LHCN-M2 (cell line): ENCODE measurements at places on chromosomes 16 and 17. TPM values are rescaled to one million over a fixed set of nuclear protein-coding genes. Genes with fewer than 3 reads are reported as not detected.

Gene ATP1B2
- total RNA-seq, result not detected in 2 replicates

Gene ZFP3
- total RNA-seq, result 0.06 and 0.17 TPM in 2 replicates

Gene IGF2BP1
- 5.6 and 6.4 TPM in 2 replicates for total RNA-seq

Gene KRTAP2-2
- total RNA-seq, result not detected in 2 replicates

Gene TP53TG3
- total RNA-seq, result 1.1 TPM in 1 of 2 replicates, not detected in the other

Gene MRPL28
- 135 and 156 TPM in 2 replicates for total RNA-seq

Gene HBA2
- total RNA-seq, result 0.77 TPM in 1 of 2 replicates, not detected in the other

Gene MYBBP1A
- 58.8 and 69.1 TPM in 2 replicates for total RNA-seq

Gene CD300LB
- not detected in 2 replicates for total RNA-seq

Gene SLC22A31
- 0.06 TPM in 1 of 2 replicates, not detected in the other for total RNA-seq

Gene ABCA8
- total RNA-seq, result not detected in 2 replicates

Gene ABCA3
- total RNA-seq, result 0.29 and 0.32 TPM in 2 replicates

Gene SMPD3
- total RNA-seq, result 0.17 TPM in 1 of 2 replicates, not detected in the other

Gene LGALS9B
- not detected in 2 replicates for total RNA-seq

Gene HBQ1
- total RNA-seq, result 1.5 TPM in 1 of 2 replicates, not detected in the other

Gene KRT12
- total RNA-seq, result not detected in 2 replicates

Gene LPO
- not detected in 2 replicates for total RNA-seq

Gene TVP23A
- total RNA-seq, result not detected in 2 replicates

Gene HID1
- total RNA-seq, result not detected in 2 replicates

Gene SCNN1G
- total RNA-seq, result not detected in 2 replicates

Gene TPSD1
- total RNA-seq, result not detected in 2 replicates

Gene CCL23
- not detected in 2 replicates for total RNA-seq

Gene CCL8
- not detected in 2 replicates for total RNA-seq

Gene HSF5
- not detected in 2 replicates for total RNA-seq

Gene C17orf78
- not detected in 2 replicates for total RNA-seq
